ENCODE measurements at places on chromosomes 1 and 21.

DNA sequence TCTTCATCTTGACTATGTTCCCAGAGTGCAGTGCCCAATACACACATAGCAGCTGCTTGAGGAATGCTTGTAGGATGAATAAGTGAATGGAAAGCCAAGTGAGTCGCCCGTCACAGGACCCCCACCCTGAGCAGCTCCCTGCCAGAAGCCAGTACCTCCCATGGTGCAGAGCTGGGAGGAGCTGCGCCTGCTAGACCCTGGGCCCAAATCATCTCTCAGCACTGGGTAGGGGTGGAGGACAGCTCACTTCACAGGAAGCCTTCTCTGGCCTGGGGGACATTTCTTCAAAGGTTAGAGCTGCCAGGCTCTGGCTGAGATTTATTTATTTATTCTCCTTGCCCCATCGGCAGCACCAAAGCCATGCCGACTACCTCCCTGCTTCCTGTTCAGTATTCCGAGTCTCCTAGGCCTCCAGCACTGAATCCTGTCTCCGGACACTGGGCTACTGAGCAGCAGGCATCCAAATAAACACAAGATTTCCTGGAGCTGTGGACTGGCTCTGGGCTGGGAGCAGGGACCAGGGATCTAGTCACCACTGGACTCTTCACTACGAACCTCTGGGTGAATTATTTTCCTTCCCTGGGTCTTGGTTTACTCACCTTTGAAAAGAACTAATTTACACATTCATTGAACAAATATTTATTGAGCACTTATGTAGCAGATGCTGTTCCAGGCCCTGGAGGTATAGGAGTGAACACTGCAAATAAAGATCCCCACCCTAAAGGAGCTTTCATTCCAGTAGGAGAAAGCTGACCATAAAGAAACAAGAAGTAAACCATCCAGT is 187.7 kb downstream of the TRABD2B start:
- no peak for DNase-seq

GRCh38 chr1:12435639-12436344 is 182.2 kb downstream of the DHRS3 start:
- no peak for DNase-seq

DNA sequence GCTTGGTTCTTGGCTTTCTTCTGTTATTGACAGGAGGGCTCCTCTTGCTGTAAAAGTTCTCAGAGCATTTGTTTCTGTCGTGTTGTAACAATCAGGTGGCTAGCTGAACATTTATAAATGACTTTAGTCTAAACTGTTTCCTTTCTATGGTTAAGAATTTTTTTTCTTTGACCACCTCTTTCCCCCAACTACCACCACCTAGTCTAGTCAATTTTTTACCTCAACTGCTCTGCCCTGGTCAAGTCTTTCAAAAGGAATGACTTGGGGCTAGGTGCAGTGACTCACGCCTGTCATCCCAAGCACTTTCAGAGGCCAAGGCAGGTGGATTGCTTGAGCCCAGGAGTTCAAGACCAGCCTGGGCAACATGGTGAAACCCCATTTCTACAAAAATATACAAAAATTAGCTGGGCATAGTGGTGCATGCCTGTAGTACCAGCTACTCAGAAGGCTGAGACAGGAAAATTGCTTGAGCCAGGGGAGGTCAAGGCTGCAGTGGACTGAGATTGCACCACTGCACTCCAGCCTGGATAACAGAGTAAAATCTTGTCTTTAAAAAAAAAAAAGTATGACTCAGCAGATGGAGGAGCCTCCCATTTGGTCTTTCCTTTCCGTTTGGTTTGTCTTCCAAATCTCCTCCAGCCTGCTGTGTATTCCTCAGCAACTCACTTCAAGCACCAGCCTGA is 40.7 kb downstream of the MAP3K21 start:
- no peak for DNase-seq

DNA sequence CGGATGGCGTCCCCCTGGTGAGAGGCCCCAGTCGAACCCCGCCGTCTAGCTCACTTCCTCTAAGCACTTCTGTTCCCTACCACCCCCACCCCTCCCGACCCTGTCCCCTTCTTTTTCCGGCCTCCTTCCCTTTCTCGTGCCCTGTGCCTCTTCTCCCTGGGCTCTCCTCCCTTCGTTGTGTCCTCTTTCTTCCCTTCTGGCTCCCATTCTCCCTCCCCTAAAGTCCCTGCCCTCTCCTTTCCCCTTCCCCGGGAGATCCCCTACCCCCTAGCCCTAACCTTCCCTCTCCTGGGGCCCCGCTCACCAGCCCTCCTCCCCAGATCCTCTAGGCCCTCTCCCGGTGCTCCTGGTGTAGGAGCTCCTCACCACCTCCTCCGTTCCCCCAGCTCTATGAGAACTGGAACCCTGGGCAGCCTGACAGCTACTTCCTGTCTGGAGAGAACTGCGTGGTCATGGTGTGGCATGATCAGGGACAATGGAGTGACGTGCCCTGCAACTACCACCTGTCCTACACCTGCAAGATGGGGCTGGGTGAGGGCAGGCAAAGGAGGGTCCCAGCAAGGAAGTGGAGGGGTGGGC is 15.9 kb downstream of the BCAN start:
- DNase-seq = no peak

Data from heart right ventricle (tissue), 16 donors.